A549 treated with RU486 at 1 μM for 4 hours (cell line): ENCODE measurements at places on chromosomes 1 and 21. TPM values are rescaled to one million over a fixed set of nuclear protein-coding genes. Genes with fewer than 3 reads are reported as not detected.

AMPD1 gene
- total RNA-seq: not detected in 5 replicates

TMEM240 gene
- 0.22 to 0.52 TPM (median 0.36 TPM) in 5 replicates for total RNA-seq

HHAT gene
- total RNA-seq: 1.7 to 2.2 TPM (median 1.8 TPM) in 5 replicates

TMCO1 gene
- 154 to 190 TPM (median 159 TPM) in 5 replicates for total RNA-seq

CFHR2 gene
- total RNA-seq: not detected in 5 replicates

OR2W3 gene
- not detected in 5 replicates for total RNA-seq

MRPL24 gene
- 175 to 219 TPM (median 189 TPM) in 5 replicates for total RNA-seq

TMIGD3 gene
- not detected in 5 replicates for total RNA-seq

SLC16A4 gene
- 23.6 to 41.3 TPM (median 38.5 TPM) in 5 replicates for total RNA-seq

CRP gene
- total RNA-seq: not detected in 5 replicates

DISP3 gene
- total RNA-seq: 0.15 to 0.26 TPM (median 0.16 TPM) in 4 of 5 replicates, not detected in the other

DDAH1 gene
- total RNA-seq: 5.1 to 7.9 TPM (median 6.6 TPM) in 5 replicates

RHOU gene
- 3.3 to 7.0 TPM (median 6.3 TPM) in 5 replicates for total RNA-seq

LMX1A gene
- total RNA-seq: not detected in 5 replicates

IVL gene
- 0.08 TPM in 1 of 5 replicates, not detected in the others for total RNA-seq
